ENCODE measurements at places on chromosomes 3 and 15. TPM values are rescaled to one million over a fixed set of nuclear protein-coding genes. Genes with fewer than 3 reads are reported as not detected.

The SLC28A2 gene
- polyA plus RNA-seq: not detected

The FOXB1 gene
- polyA plus RNA-seq: not detected

The NAALADL2 gene
- polyA plus RNA-seq: 1.2 TPM

The ERICH6 gene
- 0.08 TPM for polyA plus RNA-seq

The ISL2 gene
- 3.5 TPM for polyA plus RNA-seq

The RFT1 gene
- 13.8 TPM for polyA plus RNA-seq

The IL20RB gene
- polyA plus RNA-seq: 0.58 TPM

The IL16 gene
- not detected for polyA plus RNA-seq

The MTFMT gene
- polyA plus RNA-seq: 12.7 TPM

The ENTPD3 gene
- polyA plus RNA-seq: 0.05 TPM

The GTF2A2 gene
- 47.5 TPM for polyA plus RNA-seq

The WDR93 gene
- 0.57 TPM for polyA plus RNA-seq

The CDC25A gene
- polyA plus RNA-seq: 3.8 TPM

The TUBGCP4 gene
- 8.5 TPM for polyA plus RNA-seq

The RBP2 gene
- not detected for polyA plus RNA-seq

The KBTBD13 gene
- polyA plus RNA-seq: not detected

The ETFA gene
- 164 TPM for polyA plus RNA-seq

The SNX33 gene
- 8.5 TPM for polyA plus RNA-seq

The APOD gene
- polyA plus RNA-seq: 0.05 TPM

The COL7A1 gene
- 7.1 TPM for polyA plus RNA-seq

All from SK-N-SH (cell line).